NCI-H1417 (cell line): ENCODE measurements at places on chromosomes 7 and 10.

GRCh38 chr7:84757761-84758160 lies 429.1 kb downstream of the SEMA3D start:
- DNase-seq, result no peak

- DNase-seq, result no peak
Measured at GRCh38 chr7:142808461-142808801, 37.7 kb downstream of the PRSS2 start.

- no peak for DNase-seq
Measured at GRCh38 chr7:36623247-36623646, 101.0 kb downstream of the AOAH start.

- DNase-seq, result no peak
Measured at GRCh38 chr10:24375510-24375909, 166.6 kb downstream of the KIAA1217 start.

DNA sequence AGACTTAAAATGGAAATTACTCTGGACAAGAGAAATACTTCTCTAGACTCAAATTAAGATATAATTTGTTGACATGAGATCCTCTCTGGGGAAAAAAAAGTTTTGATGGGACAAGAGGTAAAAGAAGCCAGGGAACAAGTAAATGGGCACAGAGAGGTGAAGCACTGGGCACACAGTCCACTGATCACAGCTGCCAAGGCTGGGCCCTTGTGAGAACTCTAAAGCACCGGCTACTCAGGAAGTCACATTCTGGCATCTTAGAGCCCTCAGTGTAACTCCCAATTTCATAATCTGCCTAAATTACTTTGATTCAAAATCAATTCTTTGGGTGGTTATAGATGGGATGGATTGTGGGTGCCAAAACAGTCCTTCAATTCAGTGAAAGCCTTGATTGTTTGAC lies 123.2 kb upstream of the CACNA2D1 start:
- DNase-seq, result no peak

DNA sequence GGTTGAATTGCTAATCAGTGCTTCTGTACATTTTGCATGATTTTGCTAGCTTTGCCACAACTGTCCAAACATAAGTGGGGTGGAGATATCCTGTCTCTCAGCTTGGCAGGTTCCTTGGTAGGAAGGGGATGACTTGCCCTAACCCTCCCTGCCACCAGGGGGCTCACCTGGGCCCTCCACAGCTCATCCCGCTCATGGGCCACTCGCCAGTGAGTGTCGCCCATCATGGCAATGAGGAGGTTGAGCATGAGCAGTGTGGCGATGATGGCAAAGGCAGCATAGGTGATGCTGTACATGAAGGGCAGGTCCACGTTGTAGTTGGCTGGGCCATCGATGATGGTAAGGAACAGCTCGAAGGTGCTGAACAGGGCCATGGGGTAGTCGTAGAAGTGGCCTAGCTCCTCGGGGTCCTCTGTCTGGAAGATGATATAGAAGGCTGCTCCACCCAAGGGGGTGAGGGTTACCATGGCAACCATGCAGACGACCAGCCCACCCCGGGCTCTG lies 12.2 kb downstream of the TRPV6 start:
- DNase-seq, result no peak

DNA sequence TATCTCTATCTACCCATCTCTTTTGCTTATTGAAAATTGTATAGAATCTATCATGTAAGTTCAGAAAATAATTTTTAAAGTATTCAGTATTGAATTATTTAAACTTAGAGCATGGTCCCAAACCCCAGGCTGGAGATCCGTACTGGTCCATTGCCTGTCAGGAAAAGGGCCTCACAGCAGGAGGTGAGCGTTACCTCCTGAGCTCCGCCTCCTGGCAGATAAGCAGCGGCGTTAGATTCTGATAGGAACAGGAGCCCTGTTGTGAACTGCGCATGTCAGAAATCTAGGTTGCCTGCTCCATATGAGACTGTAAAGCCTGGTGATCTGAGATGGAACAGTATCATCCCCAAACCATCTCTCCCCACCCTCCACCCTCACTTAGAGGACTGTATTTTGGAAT lies 266.0 kb upstream of the CNTNAP2 start:
- DNase-seq, result no peak

DNA sequence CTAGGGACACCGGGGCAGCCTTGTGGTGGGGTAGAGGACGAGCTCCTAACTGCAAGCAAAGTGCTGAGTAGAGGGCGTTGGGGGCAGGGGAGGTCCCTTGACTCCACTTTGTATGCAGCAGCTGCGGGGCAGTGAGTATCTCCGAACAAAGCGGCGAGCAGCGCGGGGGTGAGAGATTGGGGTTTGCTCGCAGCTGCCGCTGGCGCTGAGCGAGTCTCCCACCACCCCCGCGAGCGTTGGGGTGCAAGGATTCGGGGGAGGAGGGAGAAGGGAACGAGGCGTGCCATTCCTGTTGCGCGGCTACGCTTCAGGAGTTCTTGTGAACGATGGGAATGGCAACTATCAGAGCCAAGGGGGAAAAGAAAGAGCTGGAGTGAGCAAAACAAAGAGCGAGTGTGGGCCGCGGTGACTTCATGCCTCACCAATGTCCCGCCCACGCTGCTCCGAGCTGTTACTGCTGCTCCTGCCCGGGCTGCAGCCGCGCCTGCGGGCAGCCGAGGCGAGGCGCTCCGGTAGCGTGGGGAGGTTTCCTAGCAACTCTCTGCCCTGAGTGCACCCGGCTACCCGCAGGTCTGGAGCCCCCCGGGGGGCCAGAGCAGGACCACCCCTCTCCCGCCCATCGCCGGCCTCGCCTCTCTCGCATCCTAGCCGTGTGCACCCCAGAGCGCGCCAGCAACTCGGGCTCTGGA lies at the start of gene ITGB8:
Gene ITGB8, plus strand, starts transcription at position 662 of the 689 bp plus-strand sequence. CDS start 907 bp downstream, outside the sequence.
- peak; percentile 91 for DNase-seq

GRCh38 chr7:24891311-24891735 lies 88.7 kb downstream of the OSBPL3 start:
- DNase-seq, result peak; percentile 79

GRCh38 chr10:25261558-25261957 lies 86.8 kb downstream of the GPR158 start:
- DNase-seq, result peak; percentile 57

DNA sequence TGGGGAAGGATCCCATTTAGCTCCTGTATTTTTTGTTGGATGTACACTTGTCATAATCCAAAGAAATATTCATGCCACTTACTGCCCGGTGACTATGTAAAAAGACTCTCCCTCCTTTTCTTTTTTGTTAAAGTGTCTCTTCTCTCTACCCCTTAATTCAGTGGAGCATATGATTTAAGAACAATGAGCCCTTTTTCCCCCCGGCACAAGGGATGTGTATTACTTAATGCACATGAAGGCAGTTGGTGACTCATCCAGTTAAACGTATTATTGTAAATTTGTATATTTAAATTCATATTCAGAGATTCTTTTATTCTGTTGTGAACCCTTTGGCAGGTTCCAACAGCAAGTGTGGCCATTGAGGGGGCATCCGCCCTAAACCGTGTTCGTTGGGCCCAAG lies 241.9 kb downstream of the SLC25A13 start:
- DNase-seq, result peak; percentile 93

DNA sequence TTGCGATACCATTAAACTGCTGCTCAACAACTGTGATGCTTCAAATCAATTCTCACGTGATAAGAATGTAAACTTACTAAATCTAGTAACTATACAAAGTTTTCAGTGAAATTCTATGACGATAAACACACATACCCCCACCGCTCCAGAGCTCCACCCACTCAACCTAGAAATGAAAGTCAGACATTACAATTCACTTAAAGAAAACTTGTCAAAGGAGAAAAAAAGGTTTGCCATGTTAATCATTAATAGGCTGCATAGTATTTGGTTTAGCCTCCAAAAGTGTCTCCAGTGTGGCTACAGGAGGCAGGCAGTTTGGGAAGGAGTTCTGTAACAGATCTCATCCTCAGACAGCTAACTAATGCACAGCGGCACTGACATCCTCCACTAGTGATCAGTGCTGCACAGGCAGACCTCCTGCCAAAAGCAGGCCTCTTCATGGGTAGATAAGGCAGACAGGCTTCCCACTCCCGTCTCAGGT lies 3.1 kb downstream of the HERPUD2 start:
- DNase-seq, result no peak

GRCh38 chr10:14093730-14094484 lies 236.8 kb downstream of the FRMD4A start:
- DNase-seq, result peak; percentile 18

DNA sequence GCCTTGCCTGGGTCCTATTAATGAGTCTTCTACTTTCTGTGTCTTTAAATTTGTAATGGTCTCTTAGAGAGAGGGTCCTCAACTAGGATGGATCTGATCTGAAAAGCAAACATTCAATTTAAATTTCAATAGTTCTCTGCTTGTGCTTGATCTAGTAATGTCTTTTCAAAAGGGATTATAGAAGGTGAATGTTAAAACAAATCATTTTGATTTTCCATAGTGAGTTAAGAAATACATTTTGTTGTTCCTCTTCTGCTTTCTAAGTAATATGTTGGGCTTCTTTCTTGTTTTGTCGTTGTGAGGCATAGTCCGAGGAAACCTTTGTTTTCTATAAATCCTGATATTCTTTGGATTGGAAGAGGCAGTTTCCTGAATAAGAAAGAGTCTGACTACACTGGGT lies 18.8 kb downstream of the NRF1 start:
- no peak for DNase-seq

GRCh38 chr7:30003098-30003497 lies 13.5 kb upstream of the SCRN1 start:
- no peak for DNase-seq

DNA sequence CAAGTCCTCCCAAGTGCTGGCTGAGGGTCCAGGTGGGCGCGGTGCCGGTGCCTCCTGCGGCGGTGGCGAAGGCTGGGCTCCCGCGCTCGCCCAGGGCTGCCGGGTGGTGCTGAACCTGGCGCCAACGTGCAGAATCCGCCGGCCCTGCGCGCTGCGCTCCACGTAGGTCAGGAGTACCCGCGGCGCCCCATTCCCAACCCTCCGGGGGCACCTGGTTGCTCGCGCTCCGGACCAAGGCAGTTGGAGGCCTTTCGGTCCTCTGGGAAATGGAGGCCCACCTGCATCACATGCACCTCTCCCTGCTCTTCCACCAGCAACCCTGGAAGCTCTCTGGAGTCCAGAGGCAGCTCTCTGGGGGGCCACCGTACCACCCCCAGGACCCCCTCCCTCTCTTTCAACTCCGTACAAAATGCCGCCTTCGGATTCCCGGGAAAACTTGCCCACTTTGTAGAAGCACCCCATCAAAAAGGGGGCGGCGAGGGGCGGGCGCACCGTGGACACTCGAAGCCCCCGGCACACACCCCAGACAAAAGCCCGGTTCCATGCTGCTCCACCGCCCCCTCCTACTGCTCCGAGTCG lies 745 bp downstream of the SLC16A9 start:
- peak; percentile 39 for DNase-seq

DNA sequence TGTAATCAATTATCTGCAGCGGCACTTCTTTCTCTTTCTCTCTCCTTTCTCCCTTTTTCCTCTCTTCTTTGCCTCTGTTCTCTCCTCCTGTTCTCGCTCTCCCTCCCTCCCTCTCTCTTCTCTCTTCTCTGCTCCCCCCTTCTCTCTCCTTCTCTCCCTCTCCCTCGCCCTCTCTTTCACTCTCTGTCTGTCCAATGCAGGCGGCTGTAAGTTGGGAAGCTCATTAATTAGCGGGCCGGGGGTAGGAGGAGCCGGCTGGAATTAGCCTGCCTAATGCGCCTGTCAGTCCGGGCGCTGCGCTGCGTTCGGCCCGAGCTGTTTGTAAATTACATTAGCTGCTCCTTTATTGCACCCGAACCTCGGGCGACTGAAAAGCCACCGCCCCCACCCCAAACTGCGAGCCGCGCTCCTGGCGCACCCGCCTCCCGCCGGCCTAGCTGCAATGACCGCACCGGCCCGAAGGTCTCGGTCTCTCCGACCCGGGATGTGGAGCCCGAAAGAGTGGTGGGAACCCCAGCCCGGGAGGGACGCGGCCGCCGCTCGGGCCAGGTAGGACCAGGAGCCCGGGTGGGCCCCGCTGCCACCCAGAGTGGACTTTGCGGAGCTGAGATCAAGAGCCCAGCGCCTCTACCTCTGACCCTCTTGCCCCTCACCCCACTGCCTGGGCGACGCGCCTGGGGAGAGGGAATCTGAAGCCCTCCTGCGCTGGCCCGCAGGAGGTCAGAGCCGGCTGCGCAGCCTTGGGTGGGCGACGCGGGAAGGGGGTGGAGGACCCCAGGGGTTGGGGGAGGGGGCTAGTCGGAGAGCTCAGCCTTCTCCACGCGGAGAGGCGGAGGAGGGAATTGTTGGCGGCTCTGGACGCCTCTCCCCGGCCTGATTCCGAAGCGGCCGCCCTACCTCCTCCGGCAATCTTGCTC lies at the start of gene LBX1:
Gene LBX1, minus strand, starts transcription at position 198 of the 917 bp plus-strand sequence. CDS start 648 bp downstream, outside the sequence.
- DNase-seq, result peak; percentile 68

DNA sequence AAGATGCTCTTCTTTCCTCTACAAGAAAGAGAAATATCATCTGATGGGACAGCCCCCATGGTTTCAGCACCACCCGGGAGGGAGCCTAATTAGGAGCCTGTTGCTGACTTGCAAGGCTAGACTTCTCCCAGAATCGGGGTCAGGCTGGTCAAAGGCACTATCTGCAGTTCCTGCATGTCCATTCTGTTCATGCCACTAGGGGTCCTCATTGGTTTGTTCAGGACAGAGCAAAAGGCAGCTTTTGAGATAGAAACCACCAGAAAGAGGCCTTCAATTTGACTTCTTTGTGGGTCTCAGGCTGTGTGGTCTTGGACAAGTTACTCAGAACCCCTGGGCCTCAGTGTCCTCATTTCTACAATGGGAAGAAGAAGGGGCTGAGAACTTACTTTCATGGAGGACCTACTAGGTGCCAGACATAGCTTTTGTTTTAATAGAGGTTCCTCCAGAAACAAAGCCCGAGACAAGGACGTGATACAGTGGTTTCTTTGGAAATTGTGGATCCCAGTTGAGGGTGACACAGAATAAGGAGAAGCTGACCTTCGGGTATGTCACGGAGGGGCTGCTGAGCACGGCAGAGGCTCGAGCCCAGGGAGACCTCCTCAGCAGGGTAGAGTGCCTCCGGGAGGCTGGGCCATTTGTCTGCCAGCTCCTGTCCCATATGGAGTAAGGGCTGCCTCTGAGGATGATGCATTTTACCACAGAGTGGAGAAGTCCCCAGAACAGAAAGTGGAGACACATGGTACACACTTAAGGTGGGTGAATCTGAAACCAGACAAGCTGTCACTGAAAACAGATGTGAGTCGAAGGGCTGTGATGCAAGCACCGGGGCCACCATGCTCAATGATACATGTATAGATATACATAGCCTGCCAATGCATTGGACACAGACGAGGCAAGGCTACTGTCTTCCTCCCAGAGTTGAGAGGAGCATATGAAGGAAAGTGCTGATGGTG lies 33.1 kb upstream of the NEUROD6 start:
- peak; percentile 45 for DNase-seq

DNA sequence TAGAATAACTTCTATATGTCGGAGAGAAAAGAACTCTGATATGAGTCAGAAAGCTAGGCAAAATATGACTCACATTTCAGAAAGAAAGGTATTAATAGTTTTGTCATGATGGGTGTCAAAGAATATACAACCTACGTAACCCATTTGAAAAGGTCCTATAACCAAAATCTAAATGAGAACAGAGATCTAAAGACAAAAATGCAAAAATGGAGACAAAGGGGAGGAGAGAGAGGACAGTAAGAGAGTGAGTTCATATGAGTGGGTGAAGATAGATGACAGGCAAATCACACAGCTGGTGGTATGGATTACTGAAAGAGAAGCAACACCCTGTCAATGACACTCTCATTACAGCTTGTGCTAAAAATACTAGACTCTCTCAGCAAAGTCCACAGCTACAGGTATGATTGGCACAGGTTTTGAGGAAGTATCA lies 25.6 kb downstream of the ANKMY2 start:
- DNase-seq, result no peak

- DNase-seq, result peak; percentile 4
Measured at GRCh38 chr10:33861016-33861704, 526.7 kb upstream of the NRP1 start.
